Stomach (tissue), 19 donors: ENCODE measurements at places on chromosomes 1 and 21.

DNA sequence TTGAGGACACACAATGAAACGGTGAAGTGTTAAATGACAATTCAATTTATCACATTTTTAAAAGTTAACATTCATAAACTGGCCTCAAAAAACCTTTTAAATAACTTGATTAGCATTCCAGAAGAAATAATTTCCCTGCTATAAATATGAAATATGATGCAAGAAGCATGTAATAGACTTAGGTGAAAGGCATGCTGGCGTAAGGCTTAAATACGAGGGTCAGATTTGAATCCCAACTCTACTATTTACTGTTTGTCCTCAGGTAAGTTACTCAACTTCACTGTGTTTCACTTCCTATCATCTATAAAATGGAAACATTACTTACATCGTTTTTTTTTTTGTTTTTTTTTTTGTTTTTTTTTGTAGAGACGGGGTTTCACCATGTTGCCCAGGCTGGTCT is 40.8 kb downstream of the EPRS1 start:
- no peak for DNase-seq

GRCh38 chr1:95393434-95393833 is 159.4 kb downstream of the RWDD3 start:
- no peak for DNase-seq

GRCh38 chr1:178166429-178167024 is 72.6 kb downstream of the RASAL2 start:
- no peak for DNase-seq

DNA sequence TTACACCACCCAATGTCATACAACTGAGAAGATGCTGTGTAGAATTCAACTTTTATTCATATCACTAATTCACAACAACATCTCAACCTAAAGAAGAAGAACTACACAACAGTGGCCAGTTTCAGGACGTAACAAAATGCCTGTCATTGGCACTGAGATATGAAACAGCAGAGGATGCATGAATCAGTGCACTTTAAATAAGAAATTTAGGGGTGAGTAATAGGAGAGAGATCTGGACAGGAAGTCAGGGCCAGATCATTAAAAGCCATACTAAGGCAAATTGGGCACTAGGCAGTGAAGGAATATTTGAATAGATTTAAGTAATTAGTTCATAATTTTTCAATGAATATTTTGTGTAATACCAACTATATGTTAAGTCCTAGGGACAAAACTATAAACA is 510.5 kb downstream of the PLPP3 start:
- no peak for DNase-seq

DNA sequence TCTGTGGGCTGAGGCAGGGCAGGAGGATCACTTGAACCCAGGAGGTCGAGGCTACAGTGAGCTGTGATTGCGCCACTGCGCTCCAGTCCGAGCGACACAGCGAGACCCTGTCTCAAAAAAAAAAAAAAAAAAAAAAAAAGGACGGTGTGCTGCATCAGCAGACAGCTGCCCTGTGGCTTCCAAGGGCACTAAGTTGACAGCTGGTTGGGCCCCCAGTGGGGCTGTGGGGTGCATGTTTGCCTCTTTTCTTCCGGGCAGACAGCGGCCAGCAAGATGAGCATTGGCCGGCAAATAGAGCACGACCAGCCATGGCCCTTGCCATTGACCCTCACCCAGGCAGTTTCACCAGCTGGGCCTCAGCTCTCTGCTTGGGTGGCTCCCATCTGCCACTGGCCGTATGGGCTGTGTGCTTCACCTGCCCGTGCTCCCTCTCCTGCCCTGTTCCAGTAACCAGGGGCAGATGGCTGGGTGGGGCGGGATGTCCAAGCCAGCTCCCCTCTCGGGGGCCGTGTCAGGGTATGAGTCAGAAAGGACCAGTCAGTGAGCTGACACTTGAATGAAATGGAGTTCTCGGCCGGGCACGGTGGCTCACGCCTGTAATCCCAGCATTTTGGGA is 12.3 kb upstream of the SLC25A34 start:
- no peak for DNase-seq

GRCh38 chr1:100624886-100625610 is 87.1 kb downstream of the GPR88 start:
- no peak for DNase-seq

DNA sequence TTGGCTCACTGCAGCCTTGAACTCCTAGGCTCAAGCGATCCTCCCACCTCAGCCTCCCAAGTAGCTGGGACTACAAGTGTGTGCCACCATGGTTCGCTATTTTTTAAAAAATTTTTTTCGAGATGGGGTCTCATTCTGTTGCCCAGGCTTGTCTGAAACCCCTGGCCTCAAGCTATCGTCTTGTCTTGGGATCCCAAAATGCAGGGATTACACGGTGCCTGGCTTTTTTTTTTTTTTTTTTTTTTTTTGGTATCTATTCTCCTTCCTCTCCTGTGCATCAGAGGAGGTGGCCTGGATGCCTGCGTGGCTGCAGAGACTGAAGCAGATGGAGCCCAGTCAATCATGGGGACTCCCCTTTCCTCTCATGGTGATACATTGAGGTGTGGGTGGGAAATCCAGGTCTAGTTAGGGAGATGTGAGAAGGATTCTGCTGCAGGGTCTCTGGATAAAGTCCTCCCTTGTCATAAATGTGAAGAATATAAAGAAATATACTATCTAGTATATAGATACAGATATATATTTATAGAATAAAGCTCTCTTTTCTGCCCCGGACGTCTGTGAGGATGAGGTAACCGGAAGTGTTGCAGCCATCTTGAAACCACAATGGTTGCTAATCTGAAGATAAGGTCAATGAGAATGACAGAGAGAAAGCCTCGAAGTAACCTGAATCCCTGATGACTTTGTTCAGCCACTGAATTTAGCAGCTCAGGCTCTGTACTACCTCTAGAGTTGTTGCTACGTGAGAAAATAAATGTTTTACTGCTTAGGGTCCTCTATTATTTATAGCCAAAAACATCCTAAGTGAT is 19.5 kb upstream of the RGSL1 start:
- DNase-seq = no peak

DNA sequence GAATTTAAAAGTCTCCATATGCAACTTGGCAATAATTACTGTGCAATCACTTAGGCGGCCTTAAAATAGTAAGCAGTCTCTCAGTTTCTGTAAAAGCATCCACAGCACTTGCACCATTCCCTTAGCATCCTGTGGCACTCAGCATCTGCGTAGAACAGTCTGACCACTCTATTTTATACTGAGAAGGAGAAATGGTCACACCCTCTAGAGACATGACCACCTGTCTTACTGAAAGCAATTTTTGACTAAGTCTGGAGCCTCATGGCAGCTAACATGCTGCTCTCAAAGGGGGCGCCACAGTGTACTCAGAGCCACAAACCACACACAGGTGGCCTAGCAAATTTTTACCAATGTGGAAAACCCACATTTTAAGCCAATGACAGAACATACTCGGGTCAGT is 62.0 kb downstream of the KCNK1 start:
- no peak for DNase-seq

DNA sequence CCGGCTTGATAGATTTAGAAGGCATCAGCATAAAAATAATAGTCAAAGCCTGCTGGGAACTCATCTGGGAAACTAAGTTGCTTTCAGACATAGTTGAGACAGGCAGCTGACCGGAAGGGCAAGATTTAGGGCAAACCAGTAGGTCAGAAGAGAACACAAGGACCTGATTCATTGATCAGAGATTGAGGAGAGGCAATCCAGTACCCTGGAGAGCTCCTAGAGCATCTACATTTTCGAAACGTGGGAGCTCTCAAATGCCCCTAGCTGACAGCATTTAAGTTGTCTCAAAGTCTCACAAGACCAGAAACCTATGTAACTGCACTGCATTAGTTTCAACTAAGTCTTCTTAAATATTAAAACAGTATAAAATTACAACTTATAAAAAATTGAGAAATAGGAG is 22.9 kb upstream of the MTF2 start:
- DNase-seq = peak; percentile 41

DNA sequence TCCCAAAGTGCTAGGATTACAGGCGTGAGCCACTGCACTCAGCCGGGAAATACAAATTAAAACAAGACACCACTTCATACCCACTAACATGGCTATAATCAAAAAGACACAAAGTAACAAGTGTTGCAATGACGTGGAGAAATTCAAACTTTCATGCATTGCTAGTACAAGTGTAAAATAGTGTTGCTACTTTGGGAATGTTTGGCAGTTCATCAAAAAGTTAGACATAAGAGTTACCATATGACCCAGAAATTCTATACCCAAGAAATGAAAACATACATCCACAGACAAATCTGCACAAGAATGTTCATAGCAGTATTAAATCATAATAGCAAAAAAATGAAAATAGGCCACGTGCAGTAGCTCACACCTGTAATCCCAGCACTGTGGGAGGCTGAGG is 16.4 kb downstream of the FOXJ3 start:
- no peak for DNase-seq

DNA sequence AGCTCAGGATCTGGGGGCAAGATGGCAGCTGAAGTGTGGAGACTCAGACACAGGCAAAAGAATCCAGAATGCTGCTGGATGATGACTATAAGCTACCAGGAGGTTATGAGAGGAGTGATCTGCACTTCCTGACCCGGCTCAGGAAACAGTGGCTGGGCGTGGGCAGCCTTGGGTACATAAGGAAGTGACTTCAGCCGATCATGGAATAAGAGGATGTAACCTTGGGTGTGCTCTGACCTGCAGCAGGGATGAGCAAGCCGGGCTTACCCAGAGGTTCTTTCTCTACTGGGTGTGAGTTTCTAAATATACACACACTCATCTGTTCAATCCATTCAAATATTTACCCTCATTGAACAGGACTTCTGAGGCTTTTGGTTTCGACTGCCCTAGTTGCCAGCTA is 62.7 kb downstream of the CD34 start:
- DNase-seq = peak; percentile 73

DNA sequence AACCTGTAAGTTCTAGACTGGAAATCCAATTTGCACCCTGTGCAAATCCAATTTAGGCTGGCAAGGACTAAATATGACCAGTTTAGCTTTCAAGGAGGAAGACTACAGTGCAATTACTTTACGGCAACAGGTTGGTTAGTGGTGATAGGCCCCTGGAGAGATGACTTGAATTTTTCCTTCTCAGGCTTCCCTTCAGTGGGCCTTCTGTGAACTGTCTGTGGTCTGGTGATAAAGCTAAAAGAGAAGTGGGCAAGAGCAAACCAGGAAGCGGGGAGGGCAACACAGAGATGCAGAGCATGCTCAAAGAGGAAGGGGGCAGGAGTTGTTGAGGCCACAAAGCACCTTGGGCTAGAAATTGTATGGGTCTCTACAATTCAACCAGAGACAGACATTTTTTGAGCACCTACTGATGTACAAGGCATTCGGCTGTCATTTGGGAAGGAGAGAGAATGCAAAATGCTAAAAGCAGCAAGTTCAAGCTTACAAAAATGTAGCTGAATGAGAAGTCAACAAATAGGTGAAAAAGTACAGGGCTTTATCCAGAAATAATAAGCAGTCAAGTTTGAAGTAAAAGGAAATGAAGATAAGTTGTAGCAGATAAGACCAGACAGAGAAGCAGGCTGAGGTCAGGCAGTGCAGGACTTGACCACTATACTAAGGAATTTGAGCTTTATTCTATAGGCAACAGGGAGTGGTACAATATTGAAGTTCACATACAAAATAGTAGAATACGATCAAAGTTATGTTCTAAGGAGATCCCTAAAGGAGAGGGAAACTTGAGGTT is 23.9 kb downstream of the INPP5B start:
- DNase-seq = peak; percentile 45

- no peak for DNase-seq
Measured at GRCh38 chr1:116286541-116286971, 86.5 kb upstream of the ATP1A1 start.

- peak; percentile 41 for DNase-seq
Measured at GRCh38 chr1:160629286-160630210, 17.3 kb downstream of the SLAMF1 start.
